Calu3 (cell line): ENCODE measurements at places on chromosomes 7 and 10. TPM values are rescaled to one million over a fixed set of nuclear protein-coding genes. Genes with fewer than 3 reads are reported as not detected.

The SCART1 gene
- 1.8 and 2.2 TPM in 2 replicates for total RNA-seq

The GPNMB gene
- 5.8 and 6.1 TPM in 2 replicates for total RNA-seq

The A1CF gene
- 0.69 TPM in 1 of 2 replicates, not detected in the other for total RNA-seq

The WEE2 gene
- not detected in 2 replicates for total RNA-seq

The MPP7 gene
- 4.6 and 6.6 TPM in 2 replicates for total RNA-seq

The SEMA3A gene
- total RNA-seq: 20.2 and 24.3 TPM in 2 replicates

The CLDN4 gene
- total RNA-seq: 283 and 325 TPM in 2 replicates

The PDE1C gene
- total RNA-seq: 25.1 and 34.0 TPM in 2 replicates

The VSTM2A gene
- total RNA-seq: not detected in 2 replicates

The PYROXD2 gene
- 7.0 and 10.1 TPM in 2 replicates for total RNA-seq

The CAMK2B gene
- total RNA-seq: 0.12 TPM in 1 of 2 replicates, not detected in the other

The CDC14C gene
- total RNA-seq: 0.24 TPM in 1 of 2 replicates, not detected in the other

The FKBP6 gene
- total RNA-seq: not detected in 2 replicates

The MALSU1 gene
- total RNA-seq: 108 and 114 TPM in 2 replicates

The SH2D4B gene
- 0.24 TPM in 1 of 2 replicates, not detected in the other for total RNA-seq

The CUZD1 gene
- total RNA-seq: 0.93 and 1.5 TPM in 2 replicates

The SFTPA1 gene
- total RNA-seq: not detected in 2 replicates

The ZNF804B gene
- total RNA-seq: not detected in 2 replicates

The PLCE1 gene
- 1.8 and 3.2 TPM in 2 replicates for total RNA-seq

The SPDYE16 gene
- total RNA-seq: not detected in 2 replicates
